ENCODE measurements at places on chromosomes 5 and 9.
A peak's percentile ranks its signal among the peaks of the same experiment; 100 is the strongest.

DNA sequence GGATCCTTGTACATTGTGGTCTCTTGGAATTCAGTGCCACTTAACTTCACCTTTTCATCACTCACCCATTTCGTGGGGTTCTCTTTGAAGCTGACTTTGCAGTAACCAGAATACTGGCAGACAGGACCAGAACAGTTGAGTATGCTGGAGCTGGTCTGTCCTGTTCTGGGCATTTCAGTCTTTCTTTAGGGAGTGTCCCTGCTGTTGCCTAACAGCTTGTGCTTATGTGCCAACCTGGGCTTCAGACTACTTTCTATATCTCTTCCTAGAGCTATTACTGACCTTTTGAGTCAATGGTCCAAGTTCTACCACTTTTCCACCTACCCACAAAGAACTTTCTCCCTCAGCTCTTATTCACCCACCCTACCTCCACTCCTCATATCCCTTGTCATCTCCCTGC lies 10.0 kb upstream of the INSL6 start:
- DNase-seq: no peak

GRCh38 chr5:51208296-51208695 lies 175.0 kb upstream of the ISL1 start:
- DNase-seq: no peak

- no peak for DNase-seq
Observed at GRCh38 chr9:27183701-27184100, 74.7 kb downstream of the TEK start.

GRCh38 chr5:76376866-76377230 lies 26.2 kb upstream of the IQGAP2 start:
- no peak for DNase-seq

DNA sequence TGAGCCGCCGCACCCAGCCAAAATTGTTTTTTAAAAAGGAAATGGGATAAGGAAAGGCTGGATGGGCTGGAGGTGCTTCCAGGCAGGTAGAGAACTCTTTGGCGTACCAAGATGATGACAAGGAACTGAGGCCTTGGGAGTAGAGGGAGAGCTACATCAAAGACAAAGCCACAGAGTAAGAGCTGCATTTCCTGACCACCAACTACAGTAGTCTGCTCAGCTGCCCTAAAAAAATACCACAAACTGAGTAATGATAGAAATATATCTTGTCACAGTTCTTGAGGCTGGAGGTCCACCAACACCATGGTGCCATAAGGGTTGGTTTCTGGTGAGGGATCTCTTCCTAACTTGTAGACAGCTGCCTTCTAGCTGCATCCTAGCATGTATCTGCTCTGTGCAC lies 8.2 kb downstream of the OR1K1 start:
- no peak for DNase-seq

DNA sequence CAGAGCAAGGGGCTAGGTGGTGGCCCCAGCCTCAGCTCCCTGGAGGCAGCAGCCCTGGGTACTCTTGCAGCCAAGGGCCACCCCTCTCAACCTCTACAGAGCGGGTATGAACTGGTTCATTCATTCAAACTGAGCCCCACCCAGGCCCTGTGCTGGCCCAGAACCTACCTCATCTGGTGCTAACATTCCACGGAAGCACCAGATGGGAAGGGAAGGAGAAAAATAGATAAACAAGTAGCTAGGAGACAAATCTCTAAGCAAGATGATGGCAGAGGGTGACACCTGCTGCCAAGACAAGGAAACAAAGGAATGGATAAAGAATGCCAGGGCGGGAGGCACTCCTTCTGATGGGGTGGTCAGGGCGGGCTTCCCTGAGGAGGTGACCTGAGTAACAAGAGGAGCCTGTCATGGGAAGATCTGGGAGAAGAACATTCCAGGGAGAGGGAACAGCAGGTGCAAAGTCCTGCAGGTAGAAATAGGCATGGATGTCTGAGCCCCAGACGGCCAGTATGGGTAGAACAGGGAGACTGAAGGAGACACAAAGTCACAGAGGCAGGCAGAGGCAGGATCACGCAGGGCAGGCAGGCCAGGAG lies 6.1 kb downstream of the ST6GALNAC4 start:
- DNase-seq: peak; percentile 38

DNA sequence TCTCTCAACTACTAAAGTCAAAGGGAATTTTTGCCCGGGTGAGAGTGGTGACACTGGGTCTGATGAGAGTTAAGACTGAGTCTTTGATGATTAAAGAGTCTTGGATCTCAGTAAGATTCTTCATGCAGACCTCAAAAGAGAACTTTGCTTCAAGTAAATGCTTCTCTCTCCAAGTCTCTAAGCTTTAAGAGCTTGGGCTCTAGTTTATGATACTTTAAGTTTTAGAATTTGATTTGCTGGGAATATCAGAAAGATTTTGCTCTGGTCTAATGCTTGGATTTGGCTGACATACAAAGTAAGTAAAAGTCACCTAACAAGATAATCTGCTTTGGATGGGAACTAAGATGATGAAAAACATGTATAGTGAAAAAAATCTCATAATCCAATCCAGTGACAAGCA lies 566.3 kb downstream of the MAT2B start:
- DNase-seq: no peak

GRCh38 chr5:165325221-165325620 lies 1819.8 kb downstream of the MAT2B start:
- DNase-seq: no peak

DNA sequence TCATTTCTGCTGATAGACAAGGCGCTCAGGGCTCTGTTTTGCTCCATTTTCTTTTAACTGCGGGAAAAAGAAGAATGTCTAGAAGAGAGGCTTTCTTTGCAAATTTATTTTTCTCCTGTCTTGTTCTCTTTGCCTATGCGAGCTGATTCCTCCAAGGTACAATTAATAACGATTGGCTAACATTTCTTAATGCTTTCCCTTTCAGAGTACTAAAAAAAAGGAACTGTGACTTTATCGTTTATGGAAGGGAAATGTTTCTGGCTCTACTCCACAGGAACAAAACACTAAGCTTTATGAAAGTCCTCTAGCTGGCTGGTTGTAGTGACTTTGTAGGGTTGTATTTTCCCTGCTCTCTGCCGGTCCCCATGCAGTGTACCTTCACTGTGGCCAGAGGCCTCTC lies 11.7 kb downstream of the NSG2 start:
- no peak for DNase-seq

DNA sequence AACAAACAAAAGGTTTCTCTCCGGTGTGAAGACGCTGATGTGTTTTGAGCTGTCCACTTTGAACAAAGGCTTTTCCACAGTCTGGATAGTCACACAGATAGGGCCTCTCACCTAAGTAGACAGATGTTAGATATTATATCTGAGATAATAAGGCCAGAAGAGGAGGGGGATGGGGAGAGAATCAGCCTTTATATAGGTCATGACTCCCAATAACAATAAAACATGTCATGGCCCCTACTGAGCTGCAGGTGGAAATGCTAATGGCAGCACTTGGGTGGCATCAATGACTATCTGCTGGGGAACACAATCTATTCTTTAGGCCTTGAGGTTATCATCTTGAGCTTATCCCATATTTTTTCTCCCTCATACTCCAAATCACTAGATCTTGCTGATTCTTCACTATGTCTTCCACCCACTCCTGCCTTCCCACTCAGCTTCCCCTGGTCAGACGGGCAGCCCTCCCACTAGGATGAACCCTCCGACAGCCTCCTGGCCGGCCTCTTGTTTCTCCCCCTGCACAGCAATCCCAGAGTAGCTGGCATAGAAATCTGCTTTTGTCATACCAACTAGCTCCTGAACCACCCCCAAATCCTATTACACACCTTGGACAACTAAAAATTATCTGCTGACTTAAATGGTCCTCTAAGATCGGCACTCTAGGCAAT lies 11.5 kb upstream of the SLC35D2 start:
- DNase-seq: no peak

DNA sequence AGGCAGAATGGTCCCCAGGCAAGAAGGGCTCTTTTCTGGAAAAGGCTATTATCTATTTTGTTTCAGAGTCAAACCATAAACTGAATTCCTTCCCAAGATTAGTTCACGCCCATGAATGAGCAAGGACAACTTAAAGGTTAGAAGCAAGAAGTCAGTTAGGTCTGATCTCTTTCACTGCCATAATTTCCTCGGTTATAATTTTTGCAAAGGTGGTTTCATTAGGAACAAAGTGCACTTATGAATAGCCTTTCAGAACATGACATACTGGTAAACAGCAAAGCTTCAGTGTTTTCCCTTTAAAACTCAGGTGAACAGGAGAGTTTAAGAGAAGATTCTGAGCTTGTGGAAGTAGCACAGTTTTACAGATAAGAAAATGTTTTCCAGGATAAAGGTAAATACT lies 177.9 kb downstream of the GDNF start:
- no peak for DNase-seq

DNA sequence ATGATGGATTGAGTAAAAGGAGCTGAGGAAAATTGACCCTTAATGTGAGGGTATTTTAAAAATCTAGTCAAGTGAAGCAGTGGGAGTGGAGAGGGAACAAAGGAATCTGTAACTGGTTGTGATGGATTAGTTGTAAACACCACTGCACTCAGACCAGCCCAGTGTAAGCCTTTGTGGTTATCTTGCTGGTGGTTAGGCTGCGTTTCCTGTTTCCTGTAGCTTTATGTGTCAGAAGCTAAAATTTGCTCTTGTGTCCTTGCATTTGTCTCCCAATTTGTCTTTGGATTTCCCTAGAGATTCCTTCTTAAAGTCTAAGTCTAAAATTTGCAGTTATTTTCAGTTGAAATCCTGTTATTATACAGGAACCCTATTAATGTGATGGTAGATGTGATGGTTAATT lies 6.3 kb downstream of the IFNA21 start:
- peak; percentile 47 for DNase-seq

DNA sequence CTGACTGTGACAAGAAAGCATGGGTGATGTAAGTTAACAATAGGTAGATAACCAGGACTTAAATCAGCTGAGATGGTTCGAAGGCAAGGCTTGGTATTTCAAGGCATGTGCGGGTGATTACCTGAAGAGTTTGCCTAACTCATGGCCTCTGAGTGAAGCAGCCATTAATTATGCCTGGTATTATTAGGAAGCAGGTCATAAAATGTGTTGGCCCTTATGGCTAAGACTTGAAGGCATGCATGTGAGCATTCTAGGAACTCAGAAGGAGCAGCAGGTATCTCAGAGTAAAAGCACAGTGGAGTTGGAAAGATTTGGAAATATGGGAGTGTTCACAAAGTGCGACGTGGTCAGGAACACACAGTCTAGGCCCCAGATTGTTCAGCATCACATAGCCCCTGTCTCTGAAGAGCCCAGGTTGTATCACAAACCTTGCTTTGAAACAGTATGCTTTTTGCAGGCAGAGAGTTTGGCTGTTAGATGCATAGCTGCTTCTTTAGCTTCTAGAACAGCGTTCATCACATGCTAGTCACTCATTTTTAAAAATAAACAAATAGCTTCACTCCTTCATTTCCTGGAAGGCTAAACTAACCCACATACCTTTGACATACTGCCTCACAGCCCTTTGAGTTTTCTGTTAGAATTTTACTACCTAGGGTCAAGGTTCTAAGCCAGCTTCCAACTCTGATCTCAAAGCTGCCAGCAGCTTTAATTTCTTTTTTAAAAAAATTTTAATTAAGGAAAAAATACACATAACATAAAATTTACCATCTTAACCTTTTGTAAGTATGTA lies 2.1 kb downstream of the HEXB start:
- no peak for DNase-seq

DNA sequence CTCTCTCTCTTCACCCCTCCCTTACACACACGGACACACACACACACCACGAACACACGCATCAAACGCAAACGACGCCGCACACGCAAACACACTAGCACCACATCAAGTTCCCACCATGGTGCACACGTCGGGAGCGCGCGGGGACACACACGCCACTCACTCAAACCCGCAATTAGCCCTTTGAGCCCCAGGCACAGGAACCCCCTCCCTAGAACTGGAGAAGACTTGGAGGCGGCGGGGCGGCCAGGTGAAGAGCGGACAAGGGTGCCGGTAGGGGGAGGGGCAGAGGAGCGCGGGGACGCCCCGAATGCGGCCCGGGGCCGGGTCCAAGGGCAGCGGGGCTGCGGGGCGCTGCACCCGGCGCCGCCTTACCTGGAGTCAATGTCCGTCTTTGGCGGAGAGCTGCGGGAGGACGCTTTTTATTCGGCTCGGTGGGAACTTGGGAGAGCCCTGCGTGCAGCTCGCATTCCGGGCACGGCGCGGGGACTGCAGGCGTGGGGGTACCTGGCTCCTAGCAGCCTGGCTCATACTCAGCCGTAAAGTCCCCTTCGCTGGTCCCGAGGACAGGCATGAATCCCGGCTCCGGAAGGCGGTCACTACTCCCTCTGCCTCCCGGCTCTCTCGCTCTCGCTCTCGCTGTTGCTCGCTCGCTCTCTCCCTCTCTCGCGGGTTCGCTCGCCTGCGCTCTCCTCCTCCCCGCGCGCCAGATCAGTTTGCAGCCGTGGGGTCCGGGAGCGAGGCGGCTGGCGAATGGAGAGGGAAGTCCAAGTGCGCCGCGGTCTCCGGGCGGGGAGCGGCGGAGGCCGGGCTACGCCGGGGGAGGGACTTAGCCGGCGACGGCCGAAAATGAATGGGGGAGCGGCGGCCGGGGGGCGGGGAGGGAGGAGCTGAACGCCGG lies at the start of gene BRINP1:
BRINP1 (minus strand) TSS at position 755 of the 901 bp plus-strand sequence. CDS start 56,080 bp downstream, outside the sequence.
- DNase-seq: no peak

DNA sequence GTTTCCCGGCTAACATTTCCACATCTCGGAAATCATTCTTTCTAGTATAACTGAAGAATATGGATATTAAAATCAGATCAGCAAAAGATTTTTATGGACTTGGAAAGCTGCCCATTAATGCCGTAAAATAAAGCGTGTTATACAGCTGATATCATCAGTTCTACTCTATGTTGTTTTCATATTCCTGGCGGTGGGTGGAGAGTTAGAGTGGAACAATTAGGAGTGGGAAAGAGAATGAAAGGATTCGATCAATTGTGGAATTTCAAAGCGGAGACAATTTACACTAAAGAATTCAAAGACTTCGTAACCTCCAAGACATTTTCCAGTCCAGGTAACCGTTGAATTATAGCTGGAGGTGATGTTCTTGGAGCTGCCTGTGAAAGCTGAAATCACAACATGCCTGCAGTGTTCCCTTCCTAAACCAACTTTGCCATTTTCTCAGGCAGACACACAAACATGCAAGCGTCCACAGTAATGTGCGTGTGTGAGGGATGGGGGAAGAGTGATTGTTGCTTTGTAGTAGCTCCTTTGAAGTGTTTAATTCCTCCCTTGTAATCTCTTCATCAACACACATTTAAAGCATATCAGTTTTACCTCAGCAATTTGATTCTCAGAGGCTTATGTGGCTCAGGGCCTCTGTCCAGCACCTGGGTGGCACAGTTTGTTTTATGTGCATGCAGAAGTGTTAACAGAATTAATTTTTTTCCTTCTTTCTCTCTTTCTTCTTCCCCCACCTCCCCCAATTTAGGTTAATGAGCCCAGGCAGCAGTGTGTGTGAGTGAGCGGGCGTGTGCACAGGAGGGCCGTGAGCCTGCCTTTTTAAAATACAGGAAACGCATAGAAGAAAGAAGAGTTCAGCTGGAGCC lies 544.1 kb downstream of the RAB3C start:
- no peak for DNase-seq

DNA sequence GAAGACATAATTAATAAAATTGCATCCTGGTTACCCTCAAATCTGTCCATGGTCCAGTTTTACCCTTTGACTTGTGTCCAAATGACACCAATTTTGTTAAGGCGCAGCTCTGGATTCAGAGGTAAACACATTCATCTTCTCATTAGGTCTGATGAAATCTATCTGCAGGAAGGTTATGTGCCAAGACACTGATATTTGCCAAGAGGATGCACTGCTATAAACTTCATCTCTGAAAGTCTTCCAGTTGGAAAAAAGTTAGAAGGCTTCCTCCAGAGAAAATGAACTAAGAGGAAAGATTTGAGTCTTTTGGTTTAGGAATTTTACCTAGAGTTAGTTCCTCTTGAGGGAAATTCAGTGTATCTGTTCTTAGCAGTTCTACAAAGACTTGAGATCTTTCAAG lies 717.8 kb downstream of the DTWD2 start:
- DNase-seq: no peak
